ENCODE measurements at places on chromosomes 11 and 22.

- DNase-seq, result no peak
These were observed 122.0 kb downstream of the MPPED1 start for GRCh38 chr22:43533656-43534428.

DNA sequence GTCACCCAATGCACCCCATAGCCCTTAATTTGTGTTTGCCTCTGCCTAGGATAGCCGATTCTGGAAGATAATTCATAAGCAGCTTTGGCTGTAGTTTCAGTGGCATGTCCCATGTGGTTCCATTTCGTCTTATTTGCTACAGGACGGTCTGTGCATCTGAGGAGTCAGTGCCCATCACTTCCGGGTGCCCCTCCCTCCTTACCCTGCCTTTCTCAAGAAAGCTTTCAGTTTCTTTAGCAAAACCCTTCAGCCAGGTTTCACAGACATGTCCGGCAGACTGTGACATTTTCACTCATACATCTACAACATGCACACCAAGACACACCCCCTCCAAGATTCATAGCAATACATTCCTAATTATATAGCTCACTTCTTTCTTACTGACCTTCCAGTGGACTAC is 14.3 kb downstream of the TP53AIP1 start:
- no peak for DNase-seq

DNA sequence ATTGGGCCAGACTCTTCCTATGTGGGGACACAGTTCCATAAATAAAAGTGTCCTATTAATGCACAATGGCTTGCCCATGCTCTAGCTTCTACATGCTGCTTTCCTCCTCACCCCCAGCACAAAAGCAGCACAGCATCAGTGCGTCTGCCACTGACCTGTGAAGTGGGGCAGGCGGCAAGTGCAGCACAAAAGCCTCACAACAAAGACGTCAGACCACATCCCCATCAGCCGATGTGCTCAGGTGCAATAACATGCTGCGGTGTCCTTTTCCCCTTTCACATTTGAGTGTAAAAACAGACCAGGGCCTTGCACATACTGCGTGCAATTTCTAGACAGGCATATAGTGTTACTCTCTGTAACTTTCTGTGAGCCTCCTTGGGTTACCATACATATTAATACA is 12.8 kb downstream of the DKK3 start:
- DNase-seq, result no peak

DNA sequence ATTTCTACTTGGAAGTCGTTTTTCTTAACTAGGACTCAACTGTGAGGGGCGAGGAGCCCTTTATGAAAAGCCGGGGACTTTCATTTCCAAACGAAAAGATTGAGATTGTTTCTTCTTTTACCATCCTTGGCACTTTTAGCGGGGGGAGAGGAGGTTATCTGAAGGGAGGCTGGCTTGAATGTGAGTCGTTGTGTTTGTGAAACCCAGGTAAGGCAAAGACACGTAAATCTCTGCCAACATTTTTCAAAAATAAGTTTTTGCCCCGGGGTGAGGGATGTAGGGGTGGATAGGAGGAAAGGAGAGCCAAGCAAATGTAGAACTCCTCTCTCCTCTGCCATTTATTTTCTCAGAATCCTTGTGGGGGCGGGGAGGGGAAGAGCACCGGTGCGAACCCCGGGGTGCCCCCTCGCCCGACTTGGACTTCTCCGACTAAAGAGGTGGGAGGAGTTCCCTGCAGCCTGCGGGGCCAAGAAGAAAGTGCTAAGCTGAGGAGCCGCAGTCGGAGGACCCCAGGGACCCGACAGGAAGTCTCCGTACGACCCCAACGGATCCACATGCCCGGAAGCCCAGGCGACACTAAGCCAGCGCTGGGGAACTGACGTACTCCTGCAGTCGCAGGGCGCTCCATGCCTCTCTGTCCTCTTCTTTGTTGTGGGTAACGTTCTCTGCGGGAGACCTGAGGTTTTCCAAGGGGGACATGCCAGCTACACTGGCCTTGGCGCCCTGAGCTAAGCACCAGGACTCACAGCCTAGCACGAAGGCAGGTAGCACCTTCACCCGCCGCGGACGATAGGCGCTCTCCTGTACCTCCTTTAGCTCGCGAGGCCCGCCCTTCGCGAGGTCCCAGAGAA is 2.4 kb upstream of the WT1 start:
- DNase-seq, result no peak

GRCh38 chr11:113131036-113131775 is 170.0 kb downstream of the NCAM1 start:
- no peak for DNase-seq

GRCh38 chr11:114017723-114018122 is 41.8 kb upstream of the ZBTB16 start:
- no peak for DNase-seq

- DNase-seq, result no peak
These were observed 50.7 kb downstream of the PRR5L start for GRCh38 chr11:36346562-36347383.

DNA sequence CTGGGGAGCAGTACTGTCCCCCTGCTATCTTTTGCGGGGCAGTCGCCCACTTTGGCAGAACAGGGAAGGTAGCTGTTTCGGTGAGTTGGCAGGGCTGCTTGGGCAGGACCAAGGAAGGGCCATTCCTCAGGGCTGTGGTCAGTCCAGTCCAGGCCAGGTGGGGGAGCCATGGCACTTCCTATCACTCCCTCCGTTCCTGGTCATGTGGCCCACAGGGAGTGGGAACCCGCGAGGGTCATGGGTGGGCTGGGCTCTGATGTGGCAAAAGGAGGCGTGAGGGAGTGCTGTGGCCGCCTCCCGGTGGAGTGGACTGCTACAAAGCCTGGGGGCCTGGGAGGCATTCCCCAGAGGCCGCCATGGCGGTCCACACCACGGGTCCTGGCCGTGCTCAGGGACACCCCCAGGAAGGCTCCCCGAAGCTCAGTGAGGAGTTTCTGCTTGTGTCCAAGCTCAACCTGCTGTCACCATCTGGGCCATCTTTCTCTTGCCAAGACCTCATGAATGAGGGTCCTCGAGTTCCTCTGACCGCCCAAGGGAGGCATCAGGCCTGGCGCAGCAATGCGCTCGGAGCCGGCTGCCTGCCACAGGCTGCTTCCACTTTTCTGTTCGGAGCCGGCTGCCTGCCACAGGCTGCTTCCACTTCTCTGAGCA is 11.9 kb downstream of the CHID1 start:
- DNase-seq, result no peak

DNA sequence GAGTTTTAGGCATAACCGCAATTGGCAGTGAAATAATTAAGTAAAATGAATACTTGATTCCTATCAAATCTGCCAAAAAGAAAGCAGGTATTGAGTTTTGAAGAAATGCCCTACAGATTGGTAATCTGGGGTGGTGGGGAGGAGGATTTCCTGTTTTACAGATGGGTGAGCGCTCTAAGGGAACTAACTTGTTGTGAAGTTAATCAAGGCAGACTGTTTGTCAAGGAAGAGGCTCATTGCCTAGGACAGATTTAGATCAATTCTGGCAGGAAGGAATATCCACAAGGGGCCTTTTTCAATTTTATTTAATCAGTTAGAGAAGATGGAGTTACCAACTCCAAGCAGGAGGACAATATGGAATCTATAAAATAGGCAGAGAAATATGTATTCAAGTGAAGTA is 271.5 kb upstream of the CCDC90B start:
- DNase-seq, result no peak

- no peak for DNase-seq
These were observed 240.2 kb downstream of the TBC1D22A start for GRCh38 chr22:47002692-47003091.

DNA sequence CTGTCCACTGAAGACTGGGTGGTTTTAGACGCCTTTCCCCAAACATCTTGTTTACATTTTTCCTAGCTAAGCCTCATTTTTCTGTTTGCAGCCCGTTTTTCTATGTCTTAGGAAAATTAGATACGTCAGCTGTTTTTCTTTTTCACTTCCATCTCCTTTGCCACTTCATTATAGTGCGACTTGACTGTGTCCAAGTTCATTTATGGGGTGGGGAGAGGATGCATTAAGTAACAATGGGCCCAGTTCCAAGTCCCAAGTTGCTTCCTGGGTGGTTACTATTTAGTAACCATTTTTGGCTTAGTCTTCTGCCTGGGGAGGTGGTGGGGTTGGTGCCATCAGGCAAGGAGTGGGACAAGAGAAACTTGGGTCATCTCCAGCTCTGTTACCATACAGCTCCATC is 83.0 kb downstream of the TRAF6 start:
- no peak for DNase-seq

GRCh38 chr11:15334766-15335165 is 220.0 kb downstream of the INSC start:
- no peak for DNase-seq

- no peak for DNase-seq
These were observed 34.2 kb downstream of the MACROD1 start for GRCh38 chr11:64131683-64132190.

DNA sequence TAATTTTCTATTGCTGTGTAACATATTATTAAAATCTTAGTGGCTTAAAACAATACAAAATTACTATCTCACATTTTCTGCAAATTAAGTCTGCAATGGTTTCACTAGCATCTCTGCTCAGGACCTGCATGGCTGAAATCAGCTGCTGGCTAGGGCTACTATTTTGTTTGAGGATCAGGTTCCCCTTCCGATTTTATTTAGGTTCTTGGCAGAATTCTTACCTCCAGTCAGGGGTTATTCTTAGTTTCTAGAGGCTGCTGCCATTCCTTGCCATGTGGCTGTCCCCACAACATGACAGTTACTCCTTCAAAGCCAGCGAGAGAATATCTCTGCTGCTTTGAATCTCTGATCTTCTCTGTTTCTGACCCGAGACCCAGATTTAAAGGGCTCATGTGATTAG is 424.5 kb upstream of the ANO5 start:
- DNase-seq, result no peak

DNA sequence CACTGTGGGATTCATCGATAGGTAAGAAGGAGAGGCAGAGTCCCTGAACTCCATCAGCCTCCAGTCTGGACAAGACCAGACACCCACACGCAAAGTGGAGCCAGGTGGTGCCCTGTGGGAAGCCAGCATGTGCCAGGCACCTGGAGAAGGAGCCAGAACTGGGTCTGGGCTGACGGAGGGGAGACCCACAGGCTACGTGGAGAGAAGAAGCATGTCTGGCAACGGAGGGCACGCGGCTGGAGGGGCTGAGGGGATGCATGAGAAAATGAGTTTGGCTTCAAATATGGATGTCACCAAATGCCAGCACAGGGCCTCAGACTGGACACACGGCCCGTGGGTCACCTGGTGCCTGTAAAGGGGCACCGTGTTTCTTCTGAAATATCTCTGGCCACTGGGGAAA is 55.7 kb downstream of the LINC01488 start:
- DNase-seq, result no peak

GRCh38 chr11:106708348-106708747 is 309.9 kb downstream of the GUCY1A2 start:
- DNase-seq, result no peak

DNA sequence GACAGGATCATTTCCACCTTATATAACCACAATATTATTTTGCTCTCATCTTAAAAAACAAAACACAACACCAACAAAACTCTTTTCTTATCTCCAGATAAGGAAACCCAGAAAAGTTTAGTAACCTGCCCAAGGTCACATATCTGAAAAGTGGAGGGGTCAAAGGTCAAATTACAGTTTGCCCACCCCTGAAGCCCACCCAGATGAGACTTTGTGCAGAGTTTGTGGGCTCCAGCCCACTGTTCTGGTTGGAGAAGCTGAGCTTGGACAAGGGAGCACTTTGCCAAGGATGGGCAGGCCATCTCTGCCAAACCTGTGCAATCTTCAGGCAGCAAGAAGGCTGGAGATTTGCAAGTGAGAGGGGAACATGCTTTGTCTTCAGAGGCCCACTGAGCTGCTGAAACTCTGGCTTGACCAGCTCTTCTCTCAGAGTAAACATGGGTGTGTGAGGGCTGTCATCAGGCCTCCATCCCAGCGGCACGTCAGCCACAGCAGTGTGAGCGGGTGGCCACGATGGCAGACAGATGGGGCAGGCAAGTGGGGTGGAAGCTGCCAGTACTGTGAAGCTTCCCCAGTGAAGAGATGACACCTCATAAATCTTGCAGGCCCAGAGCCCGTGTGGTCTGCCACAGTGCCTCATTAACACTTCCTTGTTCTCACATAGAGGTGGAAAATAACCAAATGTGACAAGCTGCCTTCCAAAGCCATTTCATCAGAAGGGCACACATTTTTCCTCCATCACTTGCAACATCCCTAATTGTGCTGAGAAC is 111.8 kb downstream of the CCDC81 start:
- DNase-seq, result no peak

- DNase-seq, result no peak
These were observed 11.0 kb upstream of the CACNA1I start for GRCh38 chr22:39559456-39560105.

GRCh38 chr11:32852207-32852606 is 22.5 kb downstream of the PRRG4 start:
- DNase-seq, result no peak

- no peak for DNase-seq
These were observed 4.3 kb downstream of the UBQLN3 start for GRCh38 chr11:5505363-5506048.

GRCh38 chr11:126624506-126624905 is 269.0 kb downstream of the ST3GAL4 start:
- no peak for DNase-seq

GRCh38 chr11:75197512-75198277 is 42.9 kb upstream of the TPBGL start:
- no peak for DNase-seq

DNA sequence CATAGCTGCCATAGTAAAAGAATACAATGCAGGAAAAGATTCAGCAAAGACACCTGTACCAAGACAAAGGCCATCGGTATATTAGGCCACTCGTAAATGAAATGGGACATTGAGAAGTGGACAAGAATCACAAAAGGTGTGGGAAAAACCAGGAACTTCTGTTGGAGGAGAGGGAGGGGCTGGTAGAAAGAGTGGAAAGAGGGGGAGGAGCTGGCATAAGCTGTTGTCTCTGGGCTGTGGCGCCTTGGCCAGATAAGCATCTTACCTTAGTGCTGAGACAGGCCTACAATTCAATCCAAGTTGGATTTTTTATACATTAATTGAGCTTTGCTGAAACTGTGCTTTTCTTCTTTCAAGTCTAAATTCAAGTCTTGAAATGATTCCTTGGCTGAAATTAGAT is 37.1 kb downstream of the ZNF202 start:
- no peak for DNase-seq

GRCh38 chr11:12229450-12230229 is 119.2 kb downstream of the MICAL2 start:
- DNase-seq, result no peak

GRCh38 chr11:122721201-122721963 is 65.9 kb downstream of the UBASH3B start:
- DNase-seq, result no peak

DNA sequence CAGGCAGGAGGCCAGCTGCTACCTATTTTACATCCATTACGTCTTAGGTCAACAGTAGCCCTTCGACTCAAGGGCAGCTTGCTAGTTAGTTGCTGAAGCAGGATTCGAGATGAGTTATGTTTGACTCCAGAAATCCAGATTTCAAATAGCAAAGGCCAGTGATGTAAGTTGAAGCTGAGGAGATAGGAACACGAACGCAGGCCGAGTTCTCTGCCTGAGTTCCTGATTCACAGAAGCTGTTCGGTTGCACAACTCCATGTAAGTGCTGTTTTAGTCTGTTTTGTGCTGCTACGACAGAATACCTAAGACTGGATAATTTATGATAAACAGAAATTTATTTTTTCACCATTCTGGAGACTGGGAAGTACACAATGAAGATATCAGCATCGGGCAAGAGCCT is 111.2 kb downstream of the SLC1A2 start:
- no peak for DNase-seq

- no peak for DNase-seq
These were observed 75.9 kb downstream of the MAML2 start for GRCh38 chr11:96267001-96267495.

GRCh38 chr22:39215426-39216142 is 29.2 kb downstream of the PDGFB start:
- peak; percentile 41 for DNase-seq
